ENCODE measurements at places on chromosomes 12 and 14.

DNA sequence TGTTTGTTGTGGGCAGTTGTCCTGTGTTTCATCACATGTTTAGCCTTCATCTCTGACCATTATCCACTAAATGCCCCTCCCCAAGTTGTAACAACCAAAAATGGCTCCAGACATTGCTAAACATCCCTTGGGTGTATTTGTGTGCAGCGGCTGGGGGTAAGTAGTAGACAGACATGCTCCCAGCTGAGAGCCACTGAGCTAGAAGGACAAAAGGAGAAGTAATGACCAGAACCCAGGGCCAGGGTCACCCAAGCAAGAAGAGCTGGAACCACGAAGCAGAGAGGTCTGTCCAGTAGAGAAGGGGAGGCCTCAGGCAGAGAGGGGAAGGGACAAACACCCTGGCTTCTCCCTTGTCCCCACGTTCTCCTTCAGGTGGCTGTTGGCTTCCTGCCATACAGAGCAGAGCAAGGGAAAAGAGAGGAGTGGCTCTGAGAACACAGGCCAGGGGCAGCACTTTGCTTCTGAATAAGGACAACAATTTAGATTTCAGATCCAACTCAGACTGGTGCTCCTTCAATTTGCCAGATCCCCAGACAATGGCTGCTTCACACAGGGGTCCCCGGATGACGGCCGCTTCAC is 55.2 kb downstream of the NDUFA12 start:
- DNase-seq: no peak

GRCh38 chr12:62484233-62484632 is 17.6 kb downstream of the MON2 start:
- no peak for DNase-seq

DNA sequence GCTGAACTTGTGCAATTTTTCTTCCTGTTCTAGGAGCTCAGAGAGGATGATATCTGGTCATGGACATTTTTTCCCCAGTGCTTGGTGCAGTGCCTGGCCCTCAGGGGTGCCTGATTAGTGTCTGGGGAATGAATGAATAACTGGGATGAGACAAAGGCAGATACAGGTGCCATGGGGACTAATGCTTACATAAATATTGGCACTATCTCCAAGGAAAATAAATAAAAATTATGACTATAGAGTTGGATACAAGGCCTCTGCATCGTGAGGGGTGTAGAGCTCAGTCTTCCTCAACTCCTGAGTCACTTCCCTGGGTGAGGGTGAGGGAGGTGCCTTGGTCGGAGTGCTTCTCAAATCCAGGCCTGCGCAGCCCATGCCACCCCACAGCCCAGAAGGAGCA is 188.6 kb downstream of the KCNA5 start:
- no peak for DNase-seq

- no peak for DNase-seq
Measured at GRCh38 chr14:71701990-71702389, 230.2 kb upstream of the RGS6 start.

GRCh38 chr14:83291714-83292113 is 1758.1 kb upstream of the SEL1L start:
- no peak for DNase-seq

DNA sequence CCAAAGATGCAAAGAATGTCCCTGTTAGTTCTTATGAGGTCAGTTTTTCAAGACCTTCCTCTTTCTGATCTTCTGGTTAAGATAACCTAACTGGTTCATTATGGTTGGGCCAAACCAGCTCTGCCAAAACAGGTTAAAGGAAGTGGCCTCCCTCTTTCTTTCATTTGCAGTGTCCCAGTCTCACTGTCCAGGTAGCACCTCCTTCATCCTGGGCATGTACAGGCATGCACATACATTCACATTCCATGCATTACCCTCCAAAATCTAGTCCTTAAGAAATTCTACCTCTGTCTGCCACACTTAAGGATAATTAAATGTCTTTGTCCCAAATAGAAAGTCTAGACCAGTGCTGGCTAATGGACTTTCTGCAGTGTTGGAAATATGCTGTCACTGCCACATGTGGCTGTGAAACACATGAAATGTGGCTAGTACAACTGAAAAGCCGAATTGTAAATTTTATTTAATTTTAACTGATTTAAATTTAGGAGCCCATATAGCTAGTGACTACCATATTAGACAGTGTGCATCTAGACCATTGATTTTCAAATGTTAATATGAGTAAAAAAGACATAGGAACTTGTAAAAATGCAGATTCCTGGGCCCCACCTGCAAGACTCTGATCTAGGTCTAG is 169.3 kb downstream of the PCNX1 start:
- DNase-seq: no peak

- DNase-seq: no peak
Measured at GRCh38 chr14:80577599-80577998, 363.9 kb downstream of the CEP128 start.

All from stimulated activated CD8-positive, alpha-beta memory T cell treated with anti-CD3 and anti-CD28 coated beads, Interleukin-4, amount 100 ng/mL, for 1 hour (primary cell).